ENCODE measurements at places on chromosomes 7 and 10.
A peak's percentile ranks its signal among the peaks of the same experiment; 100 is the strongest.

DNA sequence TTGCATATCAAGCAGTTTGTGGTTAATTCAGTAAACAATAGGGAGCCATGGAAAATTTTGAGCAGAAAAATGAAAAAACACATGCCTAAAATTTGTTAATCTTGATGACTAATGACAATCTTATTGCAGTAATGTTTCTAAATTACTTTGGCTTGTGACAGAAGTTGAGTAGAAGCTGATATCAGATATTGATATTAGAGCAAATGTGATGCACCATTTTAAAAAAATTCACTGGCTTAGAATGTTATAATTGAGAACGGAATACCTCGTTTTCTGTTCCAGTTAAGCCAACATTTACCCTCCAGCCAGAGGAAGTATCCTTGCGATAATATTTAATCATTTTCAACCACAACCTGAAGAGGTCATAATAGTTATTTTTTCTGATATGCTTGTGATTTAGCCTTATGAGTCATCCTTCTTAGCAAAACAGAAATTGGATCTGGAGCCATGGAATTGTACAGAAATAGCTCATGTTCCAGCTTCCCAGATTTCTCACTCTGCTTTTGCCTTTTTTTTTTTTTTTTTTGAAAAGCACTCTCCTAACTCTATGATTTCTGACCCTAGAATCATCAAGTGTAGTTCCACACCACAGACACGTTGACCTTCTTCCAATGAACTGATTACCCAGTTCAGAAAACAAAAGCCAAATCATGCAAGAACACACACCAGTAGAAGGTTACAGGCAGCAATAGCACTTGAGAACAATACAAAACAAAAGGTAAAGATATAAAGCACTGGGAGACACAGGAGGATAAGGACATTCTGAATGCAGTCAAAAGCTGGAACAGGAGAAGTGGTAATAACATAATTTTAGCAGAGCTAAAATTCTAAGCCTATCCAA lies 96.8 kb upstream of the PHYHIPL start:
- DNase-seq = peak; percentile 42

- DNase-seq = no peak
Measured at GRCh38 chr10:58740620-58741369, 228.1 kb downstream of the BICC1 start.

GRCh38 chr10:31467791-31468535 lies 148.9 kb downstream of the ZEB1 start:
- DNase-seq = peak; percentile 40

DNA sequence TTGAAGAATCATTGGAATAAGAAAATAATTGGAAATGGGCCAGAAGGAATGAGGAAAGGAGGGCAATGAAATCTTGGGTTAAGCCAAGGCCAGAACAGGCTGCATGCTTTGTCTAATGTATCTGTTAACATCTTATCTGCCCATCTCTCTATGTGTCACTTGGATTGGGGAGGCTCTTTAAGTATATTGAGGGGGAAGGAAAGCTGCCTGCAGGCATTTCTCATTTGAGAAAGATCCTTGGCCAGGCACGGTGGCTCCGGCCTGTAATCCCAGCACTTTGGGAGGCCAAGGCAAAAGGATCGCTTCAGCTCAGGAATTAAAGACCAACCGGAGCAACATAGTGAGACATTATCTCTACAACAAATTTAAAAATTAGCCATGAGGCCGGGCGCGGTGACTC lies 14.3 kb downstream of the PCBD1 start:
- DNase-seq = no peak

DNA sequence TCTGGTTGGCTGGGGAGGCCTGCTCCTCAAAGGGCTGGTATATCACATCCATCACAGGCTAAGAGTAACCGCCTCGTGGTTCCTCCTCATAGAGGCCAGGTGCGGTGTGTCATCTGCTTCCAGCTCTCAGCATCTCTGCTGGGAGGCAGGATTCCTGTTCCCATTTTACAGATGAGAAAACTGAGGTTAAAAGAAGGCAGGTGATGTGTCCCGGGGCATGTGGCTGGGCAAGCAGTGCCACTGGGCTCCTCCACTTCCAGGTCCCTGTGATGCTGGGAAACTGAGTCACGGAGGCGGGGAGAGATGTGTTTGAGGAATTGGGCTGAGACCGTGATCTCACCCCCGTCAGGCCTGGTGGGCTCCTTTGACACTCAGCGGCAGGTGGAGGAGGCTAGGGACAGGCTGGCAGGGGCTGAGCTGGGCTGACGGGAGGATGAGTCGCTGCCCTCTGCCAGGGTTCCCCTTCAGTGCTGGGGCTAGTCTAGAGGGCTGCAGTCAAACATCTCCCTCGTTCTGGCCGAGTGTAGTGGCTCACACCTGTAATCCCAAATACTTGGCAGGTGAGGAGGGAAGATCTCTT lies 9.4 kb downstream of the ARPC1B start:
- no peak for DNase-seq

GRCh38 chr10:49593998-49594397 lies 16.1 kb upstream of the SLC18A3 start:
- DNase-seq = no peak

DNA sequence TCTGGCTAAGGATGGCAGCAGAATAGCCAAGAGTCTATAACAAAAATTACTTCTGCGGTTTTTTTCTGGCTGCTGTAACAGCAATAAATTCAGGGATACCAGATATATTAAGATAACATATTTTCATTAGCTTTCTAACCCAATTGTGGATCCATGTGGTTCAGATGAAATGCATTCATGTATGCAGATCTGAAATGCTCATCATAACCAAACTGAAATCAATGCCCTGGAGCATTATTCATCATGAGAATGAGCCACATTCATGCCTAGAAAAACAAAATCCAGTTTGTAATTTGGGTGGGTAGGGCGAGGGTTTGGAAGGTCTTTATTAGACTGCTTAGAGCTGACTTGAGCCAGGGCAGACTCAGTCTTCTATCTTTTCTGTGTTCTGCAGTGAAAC lies 69.8 kb upstream of the SEMA3A start:
- DNase-seq = no peak

GRCh38 chr7:23472956-23473843 lies 2.9 kb upstream of the IGF2BP3 start:
- peak; percentile 28 for DNase-seq

DNA sequence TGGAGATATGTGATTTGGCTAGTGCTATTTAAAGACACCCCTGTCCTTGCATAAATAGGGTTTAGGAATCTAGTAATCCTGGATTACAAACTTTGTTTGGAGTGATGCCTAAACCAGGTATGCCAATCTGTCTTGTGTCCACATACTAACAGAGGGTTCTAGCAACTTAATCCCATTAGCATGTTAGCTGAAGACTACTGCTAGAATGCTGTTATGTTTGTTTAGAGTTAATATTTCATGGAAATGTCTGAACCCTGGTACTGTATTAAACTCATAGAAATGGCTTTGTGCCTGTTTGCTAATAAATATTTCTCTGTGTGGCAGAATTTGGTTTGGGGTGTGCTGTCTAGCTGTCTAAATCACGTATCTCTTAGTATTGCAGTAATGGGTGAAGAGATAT lies 150.8 kb downstream of the PFKFB3 start:
- no peak for DNase-seq

GRCh38 chr10:53361281-53361680 lies 588.7 kb upstream of the MBL2 start:
- DNase-seq = no peak

- DNase-seq = no peak
Measured at GRCh38 chr7:25031007-25031406, 51.0 kb upstream of the OSBPL3 start.

- DNase-seq = no peak
Measured at GRCh38 chr7:36182854-36183604, 30.0 kb downstream of the EEPD1 start.

DNA sequence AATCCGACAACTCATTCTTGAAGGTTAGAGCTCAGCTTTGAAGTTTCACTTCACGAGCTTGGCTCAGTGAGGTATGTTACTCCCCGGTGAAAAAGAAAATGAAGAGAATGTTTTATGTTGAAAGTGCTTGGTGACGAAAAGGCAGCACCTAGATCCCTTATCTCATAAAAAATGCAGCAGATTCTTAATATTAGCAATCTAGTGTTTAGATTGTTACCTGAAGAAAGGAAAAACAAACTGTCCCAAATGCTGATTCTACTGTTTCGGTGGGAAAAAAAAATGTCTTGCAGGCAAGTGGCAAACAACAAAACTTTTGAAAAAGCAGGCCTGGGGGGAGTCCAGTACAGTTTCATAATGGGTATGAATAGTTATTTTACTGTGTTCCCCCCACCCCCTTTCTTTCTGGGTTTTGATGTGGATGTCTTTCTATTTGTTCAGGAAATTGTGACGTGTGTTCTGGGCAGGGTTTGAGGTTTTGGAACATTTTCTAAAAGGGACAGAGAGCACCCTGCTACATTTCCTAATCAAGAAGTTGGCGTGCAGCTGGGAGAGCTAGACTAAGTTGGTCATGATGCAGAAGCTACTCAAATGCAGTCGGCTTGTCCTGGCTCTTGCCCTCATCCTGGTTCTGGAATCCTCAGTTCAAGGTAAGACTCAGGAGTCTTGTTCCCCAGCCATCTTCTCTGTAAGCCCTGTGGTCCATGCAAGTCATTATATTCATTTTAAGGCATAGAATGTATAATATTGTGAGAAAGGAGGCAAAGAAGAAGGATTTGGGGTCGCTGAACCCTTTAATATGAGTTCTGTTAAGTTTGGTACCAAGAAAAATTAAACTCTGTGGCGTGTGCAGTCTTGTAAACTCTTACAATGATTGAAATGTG lies at the start of gene SRGN:
SRGN (plus strand) TSS at position 514 of the 881 bp plus-strand sequence; CDS start at position 569, 55 bp downstream.
- DNase-seq = no peak

GRCh38 chr7:1671594-1672451 lies 1.7 kb downstream of the ELFN1 start:
- DNase-seq = no peak

DNA sequence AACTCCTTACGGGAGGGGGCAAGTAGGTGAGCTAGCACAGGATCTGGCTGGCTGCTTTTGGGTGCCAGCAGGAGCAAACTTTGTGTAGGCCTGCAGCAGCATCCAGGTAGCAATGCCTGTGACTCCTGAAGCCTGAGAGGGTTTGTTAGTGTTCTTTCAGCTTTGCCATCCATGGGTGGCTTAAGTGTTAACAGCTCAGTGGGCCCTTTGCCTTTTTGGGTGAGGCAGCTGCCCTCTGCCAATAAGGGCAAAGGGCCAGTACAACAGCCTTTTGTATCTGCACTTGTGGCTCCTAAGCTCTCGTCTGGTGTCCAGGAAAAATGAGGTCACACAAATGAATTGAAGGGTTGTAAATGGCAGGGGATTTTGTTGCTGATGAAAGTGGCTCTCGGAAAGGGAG lies 359.0 kb upstream of the CHRM2 start:
- DNase-seq = no peak

DNA sequence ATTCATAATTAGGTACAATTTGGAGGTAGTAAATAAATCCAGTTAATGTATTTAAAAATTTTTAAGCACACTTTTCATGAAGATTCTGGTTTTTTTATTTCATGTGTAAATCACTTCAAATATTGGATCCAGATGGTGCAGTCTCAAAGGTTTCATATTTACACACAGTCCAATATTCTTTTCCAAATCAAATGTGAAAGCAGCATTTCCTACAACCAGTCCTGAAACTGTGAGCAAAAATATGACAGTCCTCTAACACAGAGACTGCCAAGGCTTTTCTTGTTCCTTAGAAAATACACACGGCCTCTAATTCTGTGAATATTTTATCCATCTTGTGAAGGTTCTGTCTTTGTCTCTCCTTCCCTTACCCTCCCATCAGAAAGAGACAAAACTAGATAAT lies 645.9 kb downstream of the ARL4A start:
- DNase-seq = no peak

DNA sequence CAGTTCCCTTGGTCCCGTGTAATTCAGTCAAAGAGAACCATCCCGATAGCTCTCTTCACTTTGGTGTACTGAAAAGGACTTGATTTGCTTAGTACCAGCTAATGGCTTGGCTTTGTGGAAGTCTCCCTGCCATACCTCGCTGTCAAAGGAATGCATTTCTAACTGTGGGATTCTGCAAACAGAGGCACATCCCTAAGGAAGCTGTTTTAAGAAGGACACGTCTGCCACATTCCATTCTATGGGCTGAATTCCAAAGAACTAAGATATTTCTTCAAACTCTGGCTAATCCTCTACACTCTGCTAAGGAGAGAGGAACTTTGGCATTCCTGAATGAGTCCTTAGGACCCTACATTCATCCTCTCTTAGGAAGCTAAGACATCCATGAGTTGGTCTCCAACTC lies 327.9 kb downstream of the SFMBT2 start:
- DNase-seq = no peak

GRCh38 chr10:34200355-34200901 lies 614.7 kb downstream of the PARD3 start:
- no peak for DNase-seq

DNA sequence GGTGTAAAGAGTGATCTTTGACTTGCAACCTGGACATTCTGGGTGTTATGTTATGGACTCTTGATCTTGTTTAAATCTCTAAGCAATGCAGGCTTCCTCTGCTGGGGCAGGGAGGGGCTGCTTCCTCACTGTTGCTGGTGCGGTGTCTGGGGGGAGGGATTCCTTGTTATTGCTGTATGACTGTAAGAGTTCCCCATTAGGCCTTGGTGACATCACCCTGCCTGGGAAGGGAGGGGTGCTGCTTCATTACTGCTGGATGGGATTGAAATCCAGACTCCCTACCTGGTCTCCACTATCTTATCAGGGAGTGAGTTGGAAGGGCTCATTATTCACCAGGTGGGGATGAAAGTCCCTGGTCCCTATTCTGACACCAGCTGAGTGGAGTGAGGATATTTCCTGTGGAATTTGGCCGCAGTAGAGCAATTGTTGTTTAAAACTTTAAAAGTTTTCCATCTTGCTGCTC lies 8.8 kb downstream of the OGDH start:
- peak; percentile 43 for DNase-seq

- DNase-seq = no peak
Measured at GRCh38 chr7:16395121-16395520, 26.2 kb downstream of the CRPPA start.

Data from NCI-H226 (cell line).